ENCODE measurements at places on chromosomes 16 and 17.

DNA sequence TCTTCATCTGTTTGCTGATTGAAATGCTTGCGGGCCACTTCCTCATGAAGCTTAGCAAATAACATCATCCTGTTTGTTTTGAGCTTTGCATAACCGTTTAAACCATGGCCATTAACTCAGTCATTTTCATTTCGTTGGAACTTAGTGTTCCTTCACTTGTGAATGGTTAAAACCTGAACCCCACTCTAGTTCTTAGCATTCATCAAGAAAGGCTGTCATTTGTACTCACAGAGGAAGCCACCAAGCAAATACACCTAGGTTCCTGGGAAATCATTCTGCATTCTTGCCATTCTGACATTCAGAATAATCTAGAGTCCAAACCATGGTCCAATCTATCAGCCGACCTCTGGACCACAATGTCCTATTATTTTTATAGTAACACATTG is 8.4 kb upstream of the TAT start:
- DNase-seq: no peak

DNA sequence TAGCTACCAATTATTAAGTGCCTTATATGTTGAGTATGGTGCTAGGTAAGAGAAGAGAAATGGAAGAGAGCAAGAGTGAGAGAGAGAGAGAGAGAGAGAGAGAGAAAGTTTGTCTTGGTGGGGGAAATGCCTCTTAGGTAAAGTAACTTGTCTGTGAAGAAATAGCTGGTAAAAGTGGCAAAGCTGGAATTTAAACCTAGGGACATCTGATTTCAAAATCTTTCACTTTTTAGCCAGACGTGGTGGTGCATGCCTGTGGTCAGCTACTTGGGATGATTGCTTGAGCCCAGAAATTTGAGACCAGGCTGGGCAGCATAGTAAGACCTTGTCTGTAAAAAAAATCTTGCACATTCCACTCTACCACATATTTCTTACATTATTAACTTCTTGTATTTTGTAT is 23.0 kb upstream of the CDR2 start:
- DNase-seq: no peak

- DNase-seq: peak; percentile 13
Observed at GRCh38 chr17:32298721-32299579, 33.3 kb downstream of the RHBDL3 start.

GRCh38 chr16:49649013-49649765 is 206.7 kb downstream of the ZNF423 start:
- DNase-seq: no peak

DNA sequence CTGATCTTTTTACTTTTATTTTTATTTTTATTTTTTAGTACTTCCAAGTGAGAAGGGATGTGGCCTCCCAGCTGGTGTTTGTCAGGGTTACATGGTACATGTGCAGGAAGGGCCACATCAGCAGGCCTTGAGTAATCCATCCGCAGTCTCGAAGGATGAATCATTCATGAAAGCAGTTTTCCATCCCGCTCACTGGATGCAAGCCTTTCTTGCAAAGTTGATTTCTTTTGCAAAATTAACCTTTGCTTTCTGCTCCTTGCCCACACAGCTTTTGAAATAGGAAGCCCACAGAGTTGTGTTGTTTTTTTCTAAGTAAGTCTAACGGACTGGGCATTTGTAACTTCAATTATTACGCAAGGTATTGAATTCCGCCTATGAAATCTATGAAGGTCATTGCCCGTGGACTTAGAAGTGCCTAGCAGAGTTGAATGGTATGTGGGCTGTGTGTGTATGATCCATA is 157.4 kb downstream of the PRKCA start:
- no peak for DNase-seq

DNA sequence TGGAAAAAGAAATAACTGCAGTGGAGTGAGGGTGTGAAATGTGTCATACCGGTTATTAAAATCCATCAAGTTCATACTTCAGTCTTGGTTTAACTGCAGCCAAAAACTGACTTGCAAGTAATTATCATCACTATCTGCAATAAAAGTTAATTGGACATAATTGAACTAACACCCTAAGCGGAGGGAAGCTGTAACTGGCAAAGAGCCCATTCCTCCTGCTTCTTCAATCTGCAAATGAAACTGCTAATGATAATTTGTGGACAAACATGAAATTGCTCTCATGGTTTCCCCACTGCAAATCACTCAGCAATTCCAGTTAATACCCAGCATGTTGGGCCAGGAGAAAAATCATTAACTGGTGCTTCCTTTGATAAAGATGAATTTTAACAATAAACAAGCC is 46.5 kb downstream of the FAM222B start:
- no peak for DNase-seq

DNA sequence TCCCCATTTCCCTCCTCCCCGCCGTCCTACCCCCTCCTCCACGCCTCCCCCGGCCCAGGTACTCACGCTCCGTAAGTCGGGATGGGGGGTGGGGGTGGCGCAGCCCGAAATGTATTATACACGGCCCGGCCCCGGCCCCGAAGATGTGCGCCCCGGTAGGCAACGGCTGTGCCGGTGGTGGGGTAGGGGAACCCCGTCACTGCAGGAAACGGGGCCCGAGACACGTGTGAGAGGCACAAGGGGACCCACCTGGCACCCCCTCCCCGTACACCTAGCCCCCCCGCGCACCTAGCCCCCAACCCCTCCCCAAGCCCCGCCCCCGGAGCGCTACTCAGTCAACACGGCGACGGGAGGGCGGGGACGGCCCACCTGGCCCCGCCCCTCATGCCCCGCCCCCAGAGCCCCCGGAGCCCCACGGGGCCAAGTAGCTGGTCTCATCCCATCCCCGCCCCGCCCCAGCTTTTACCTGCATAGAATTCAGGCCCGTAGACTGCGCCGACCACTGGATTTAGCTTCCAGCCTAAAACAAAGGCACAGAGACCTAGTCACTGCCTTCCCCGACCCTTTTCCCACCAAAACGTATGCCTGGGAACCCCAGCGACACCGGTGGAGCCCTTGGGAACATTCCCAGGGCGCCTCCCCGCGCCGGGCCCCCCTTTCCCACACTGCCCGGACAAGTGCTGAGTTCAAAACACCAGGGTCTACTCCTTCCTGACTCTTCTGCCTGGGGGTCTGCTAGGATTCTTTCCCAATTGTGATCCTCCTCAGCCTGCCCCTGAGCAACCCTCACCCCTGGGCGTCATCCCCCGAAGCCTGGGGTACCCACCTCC is 22.8 kb downstream of the ENGASE start:
- no peak for DNase-seq

- DNase-seq: no peak
Observed at GRCh38 chr17:61400066-61400716, 548 bp downstream of the TBX2 start.

GRCh38 chr16:50323335-50324011 is 45.3 kb downstream of the BRD7 start:
- no peak for DNase-seq

GRCh38 chr16:87273471-87274030 is 43.6 kb downstream of the C16orf95 start:
- DNase-seq: peak; percentile 74

DNA sequence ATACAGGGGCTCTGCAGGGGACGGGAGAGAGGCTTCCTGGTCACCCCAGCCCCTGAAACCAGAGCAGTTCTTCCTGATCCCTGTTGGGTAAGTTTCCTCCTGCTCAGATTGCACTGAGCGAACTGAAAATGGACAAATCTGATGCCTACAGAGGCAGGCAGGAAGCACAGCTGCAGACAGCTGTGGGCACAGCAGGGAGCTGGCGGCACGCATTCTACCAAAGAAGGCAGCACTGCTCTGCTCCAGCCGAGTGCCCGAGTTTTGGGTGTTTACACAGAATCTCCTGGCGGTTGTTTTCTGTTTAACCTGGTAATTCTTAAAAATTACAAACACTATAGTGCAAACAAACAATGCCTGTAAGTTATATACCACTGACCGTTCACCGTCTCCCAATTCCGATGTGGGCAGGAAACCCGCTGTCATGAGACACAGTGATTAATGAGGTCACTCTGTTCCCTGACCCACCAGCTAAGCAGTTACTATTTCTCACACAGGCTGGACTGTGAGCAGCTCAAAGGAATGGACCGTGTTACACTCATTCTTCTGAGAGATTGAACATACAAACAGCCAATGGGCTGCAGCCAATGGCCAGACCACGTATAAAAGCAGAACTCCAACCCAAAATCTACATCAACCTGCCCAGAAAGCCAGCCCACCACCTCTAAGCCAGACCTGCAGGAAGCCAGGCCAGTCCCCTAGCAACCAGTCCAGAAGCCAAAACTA is 25.5 kb downstream of the NSMCE1 start:
- no peak for DNase-seq

DNA sequence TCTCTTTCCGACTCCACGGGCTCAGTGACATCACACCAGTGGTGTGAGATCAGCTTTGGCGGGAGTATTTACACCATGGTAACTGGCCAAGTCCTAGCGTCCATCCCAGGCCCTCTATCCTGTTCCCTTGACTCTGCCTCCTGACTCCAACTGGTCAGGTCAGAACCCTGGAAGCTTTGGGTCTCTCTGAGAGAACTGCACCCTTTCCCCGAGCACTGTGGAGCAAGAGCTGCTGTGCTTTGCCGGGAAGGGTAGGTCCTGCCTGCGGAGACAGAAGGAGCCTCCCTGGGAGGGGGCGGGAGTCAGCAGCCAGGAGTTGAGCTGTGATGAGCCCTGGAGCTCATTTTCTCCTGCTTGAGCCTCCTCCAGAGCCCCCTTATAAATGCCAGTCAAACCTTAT is 212.1 kb upstream of the TNRC6C start:
- DNase-seq: no peak

DNA sequence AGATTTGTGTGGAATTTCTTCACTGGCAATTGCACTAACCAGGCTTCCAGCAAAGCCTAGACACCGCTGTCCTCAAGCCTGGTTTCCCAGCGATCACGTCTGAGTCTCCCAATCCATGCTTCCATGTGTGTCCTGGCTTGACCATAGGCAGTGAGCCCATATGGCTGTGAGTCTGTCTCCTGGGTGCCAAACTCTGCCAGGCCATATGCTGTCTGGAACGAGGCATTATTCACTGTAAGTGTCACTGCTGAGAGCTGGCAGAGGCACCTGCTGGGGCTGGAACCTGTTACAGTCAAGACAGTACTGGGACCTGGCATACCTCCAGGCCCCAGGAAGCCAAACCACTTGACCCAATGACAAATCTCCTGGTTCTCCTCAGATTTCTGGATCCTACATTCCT is 60.4 kb downstream of the HS3ST2 start:
- DNase-seq: peak; percentile 63

- no peak for DNase-seq
Observed at GRCh38 chr16:80932708-80933095, 74.0 kb downstream of the CMC2 start.

Data from cerebellar nuclear complex (tissue), 1 donor.